ENCODE measurements at places on chromosomes 12 and 14.

- no peak for DNase-seq
These were observed 12.6 kb upstream of the ABHD12B start for GRCh38 chr14:50859296-50859624.

- peak; percentile 77 for DNase-seq
These were observed at the start of gene HOXC13 for GRCh38 chr12:53938326-53939140. HOXC13 (plus strand) TSS chr12:53938831; CDS start chr12:53938907, 76 bp downstream.

DNA sequence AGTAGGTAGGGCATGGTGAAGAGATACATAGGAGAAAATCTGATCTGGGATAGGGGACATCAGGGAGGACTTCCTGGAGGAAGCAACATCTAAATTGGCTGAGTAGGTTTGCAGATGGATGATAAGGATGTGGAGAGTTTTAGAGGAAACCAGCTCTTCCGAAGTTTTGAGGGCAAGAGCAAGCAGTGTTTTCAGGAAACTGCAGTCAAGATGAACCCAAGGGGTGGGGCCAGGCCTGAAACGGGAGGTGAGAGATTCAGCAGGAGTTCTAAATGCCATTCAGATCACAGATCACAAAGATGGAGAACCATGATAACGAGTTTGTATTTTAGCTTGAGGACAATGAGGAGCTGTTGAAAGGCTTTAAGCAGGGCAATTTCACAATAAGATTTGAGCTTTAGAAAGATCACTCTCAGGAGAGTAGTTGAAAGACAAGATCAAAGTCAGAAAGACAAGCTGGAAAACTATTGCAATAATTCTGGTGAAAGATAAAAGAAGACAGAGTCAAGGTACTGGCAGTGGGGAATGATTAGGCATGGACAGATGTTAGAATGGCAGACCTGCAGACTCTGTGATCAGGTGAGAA, 70.1 kb upstream of the PLXNC1 start:
- no peak for DNase-seq

DNA sequence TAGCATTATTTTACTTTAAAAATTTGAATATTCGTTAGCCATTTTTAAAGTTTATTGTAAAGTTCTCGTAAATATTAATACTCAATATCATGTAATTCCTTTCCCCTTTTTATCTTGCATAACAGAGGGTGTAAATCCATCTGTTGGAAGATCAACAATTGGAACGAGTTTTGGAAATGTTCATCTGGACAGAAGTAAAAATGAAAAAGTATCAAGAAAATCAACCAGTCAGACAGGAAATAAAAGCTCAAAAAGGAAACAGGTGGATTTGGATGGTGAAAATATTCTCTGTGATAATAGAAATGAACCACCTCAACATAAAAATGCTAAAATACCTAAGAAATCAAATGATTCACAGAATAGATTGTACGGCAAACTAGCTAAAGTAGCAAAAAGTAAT, 1.8 kb downstream of the PMCH start:
- no peak for DNase-seq

DNA sequence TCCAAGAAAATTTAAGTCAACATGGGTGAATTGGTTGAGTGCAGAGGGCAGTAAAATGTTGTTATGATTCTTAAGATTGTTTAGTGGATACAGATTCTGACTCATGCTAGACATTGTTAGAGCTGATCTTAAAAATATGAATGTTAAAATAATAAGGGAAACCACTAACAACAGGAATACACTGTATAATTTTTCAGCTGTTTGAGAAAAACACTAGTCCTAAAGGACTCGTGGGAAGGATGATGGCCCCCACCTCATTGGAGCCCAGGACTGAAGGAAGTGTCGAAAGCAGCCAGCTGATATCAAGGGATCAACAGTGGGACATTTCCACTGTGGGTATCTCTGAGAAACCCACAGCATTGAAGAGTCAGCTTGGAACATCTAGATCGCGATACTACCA, 82.9 kb upstream of the SCAF11 start:
- no peak for DNase-seq

DNA sequence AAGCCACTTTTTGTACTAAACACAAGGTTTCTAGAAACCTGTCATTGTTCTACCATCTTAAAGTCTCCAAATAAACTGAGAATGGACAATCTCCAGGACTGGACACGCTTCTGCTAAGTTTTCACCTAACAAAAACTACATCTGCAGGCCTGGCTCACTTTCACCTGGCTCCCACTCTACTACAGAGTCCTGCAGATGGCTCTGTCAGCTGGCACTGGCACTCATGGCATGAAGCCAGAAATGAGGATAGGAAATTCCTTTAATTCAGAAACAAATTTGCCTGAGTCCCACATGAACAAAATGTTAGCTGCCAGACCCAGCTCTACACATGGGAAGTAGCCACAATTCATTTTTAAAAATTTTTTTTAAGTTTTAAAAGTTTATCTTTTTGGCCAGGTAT, 42.1 kb downstream of the STXBP6 start:
- DNase-seq, result no peak

DNA sequence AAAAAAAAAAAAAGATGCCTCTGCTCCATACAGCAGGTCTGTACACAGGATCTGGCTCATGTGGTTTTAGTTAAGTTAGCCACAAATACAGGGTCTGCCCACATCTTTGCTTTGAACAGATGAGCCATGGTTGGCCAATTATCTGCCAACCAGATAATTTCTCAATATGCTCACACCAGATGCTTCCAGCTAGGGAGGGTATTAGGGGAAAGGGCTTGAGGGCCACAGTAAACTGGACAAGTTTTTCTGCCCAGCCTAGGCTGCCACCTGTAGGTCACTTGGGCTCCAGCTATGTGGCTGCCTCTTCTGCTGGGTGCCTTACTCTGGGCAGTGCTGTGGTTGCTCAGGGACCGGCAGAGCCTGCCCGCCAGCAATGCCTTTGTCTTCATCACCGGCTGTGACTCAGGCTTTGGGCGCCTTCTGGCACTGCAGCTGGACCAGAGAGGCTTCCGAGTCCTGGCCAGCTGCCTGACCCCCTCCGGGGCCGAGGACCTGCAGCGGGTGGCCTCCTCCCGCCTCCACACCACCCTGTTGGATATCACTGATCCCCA, 776 bp downstream of the RDH5 start:
- DNase-seq, result peak; percentile 78
